NCI-H2107 (cell line): ENCODE measurements at places on chromosomes 12 and 14.

- DNase-seq, result no peak
These were observed 23.4 kb downstream of the DUSP16 start for GRCh38 chr12:12539028-12539810.

DNA sequence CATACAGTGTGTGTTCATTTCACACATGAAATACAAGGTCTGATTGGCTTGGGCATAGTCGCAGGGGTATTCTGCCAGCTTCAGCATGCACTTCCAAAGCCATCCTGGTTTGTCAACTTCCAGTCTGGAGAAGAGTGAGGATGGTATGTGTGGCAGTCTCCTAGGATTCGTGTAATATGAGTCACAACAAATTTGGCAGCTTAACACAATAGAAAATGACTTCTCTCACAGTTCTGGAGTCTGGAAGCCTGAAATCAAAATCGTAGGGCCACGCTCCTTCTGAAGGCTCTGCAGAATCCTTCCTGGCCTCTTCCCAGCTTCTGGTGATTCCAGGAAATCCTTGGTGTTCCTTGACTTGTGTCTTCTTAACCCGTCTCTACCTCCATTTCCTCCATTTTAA, 167.5 kb downstream of the PPM1H start:
- DNase-seq, result no peak

GRCh38 chr14:73709904-73710469, 4.2 kb downstream of the PNMA1 start:
- DNase-seq, result no peak

- DNase-seq, result no peak
These were observed 897 bp upstream of the TEX22 start for GRCh38 chr14:105397350-105397931.
